ENCODE measurements at places on chromosomes 6 and 20. TPM values are rescaled to one million over a fixed set of nuclear protein-coding genes. Genes with fewer than 3 reads are reported as not detected.
A peak's percentile ranks its signal among the peaks of the same experiment; 100 is the strongest.

DNA sequence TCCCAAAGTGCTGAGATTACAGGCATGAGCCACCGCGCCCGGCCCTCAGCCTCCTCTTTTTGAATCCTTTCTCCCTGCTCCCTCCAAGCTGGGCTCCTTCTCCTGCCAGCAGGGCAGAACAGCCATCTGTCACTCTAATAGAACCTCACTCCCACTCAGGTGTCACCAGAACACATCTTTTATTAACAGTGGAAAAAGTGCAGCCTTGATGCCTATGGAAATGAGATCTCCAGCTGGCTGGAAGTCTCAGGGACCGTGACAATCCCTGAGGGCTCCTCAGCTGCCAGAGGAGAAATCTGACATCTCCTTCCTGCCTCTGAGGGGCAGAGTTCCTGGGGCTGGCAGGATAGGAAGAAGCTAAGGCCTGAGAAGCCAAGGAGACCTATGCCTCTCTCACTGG, 28.0 kb downstream of the TMC2 start:
- no peaks in the 10 kb centered on the region for H3K36me3 ChIP-seq
- H3K27ac ChIP-seq = no peak overlapping the region
- no peak overlapping the region for H3K4me3 ChIP-seq
- no peak for DNase-seq
- no peaks in the 10 kb centered on the region for H3K4me1 ChIP-seq

- no peaks in the 10 kb centered on the region for H3K27me3 ChIP-seq
- no peak overlapping the region for H3K27ac ChIP-seq
- DNase-seq = no peak
- no peak overlapping the region for H3K4me3 ChIP-seq
- H3K36me3 ChIP-seq = no peaks in the 10 kb centered on the region
Measured at GRCh38 chr6:98808541-98809210, 25.7 kb upstream of the POU3F2 start.

DNA sequence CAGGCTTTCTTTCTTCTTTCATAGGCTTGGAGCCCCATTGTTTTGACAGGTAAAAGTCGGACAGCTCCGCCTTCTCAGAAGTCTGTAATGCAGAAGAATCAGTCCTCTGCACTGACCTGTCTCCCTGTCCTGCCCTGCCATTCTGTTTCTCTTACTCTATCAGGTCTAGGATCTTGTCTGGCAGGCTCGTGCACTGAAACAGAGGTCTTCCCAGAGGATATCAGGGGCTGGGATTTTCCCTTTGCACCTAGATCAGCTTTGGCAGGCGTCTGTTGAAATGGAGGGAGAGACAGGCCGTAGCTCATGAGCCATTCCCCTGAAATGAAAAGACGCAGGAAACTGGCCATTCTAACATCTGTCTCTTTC, 25.0 kb downstream of the KIF3B start:
- no peaks in the 10 kb centered on the region for H3K27me3 ChIP-seq
- H3K4me1 ChIP-seq = peaks cover 50% of the 10 kb centered on the region
- H3K27ac ChIP-seq = no peak overlapping the region

SLC26A8 gene
- not detected for total RNA-seq

GRCh38 chr20:8293750-8294149, 161.7 kb downstream of the PLCB1 start:
- DNase-seq = no peak
- H3K4me1 ChIP-seq = peaks cover 10% of the 10 kb centered on the region

GRCh38 chr6:135465903-135466302, 31.6 kb downstream of the AHI1 start:
- no peak overlapping the region for H3K27ac ChIP-seq
- peaks cover 2% of the 10 kb centered on the region for H3K36me3 ChIP-seq
- H3K4me3 ChIP-seq = no peak overlapping the region
- no peak for DNase-seq

GRCh38 chr6:41732591-41733359, 2.6 kb downstream of the TFEB start:
- no peak overlapping the region for H3K4me3 ChIP-seq
- H3K27ac ChIP-seq = peak overlapping the region; percentile 93
- no peaks in the 10 kb centered on the region for H3K36me3 ChIP-seq
- no peaks in the 10 kb centered on the region for H3K27me3 ChIP-seq
- H3K4me1 ChIP-seq = peaks cover 25% of the 10 kb centered on the region
- no peak for DNase-seq

GRCh38 chr6:86355271-86355670, 582.1 kb upstream of the HTR1E start:
- no peaks in the 10 kb centered on the region for H3K27me3 ChIP-seq
- H3K27ac ChIP-seq = no peak overlapping the region
- no peaks in the 10 kb centered on the region for H3K4me1 ChIP-seq
- no peak for DNase-seq
- H3K36me3 ChIP-seq = no peaks in the 10 kb centered on the region

GRCh38 chr6:32868257-32868788, 14.3 kb downstream of the PSMB9 start:
- no peak overlapping the region for H3K4me3 ChIP-seq
- H3K36me3 ChIP-seq = no peaks in the 10 kb centered on the region

DNA sequence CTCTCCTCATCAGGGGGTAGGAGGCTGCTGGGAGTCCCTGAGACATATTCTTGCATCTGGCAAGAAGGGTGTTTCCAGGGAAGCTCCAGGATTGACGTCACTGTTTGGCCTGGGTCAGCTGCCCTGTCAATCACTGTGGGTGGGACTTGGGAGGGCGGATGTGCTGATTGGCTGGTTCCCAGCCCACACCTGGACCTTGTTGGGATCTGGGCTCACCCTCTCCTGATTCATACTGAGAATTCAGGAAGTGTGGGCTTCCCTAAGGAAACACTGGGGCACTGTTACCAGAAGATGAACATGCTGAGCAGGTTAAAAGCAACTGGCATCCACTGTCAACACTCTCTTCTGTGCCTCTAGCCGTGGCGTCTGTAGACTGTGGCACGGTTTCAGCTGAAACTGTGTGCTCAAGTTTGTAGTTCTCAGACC, 36.5 kb downstream of the CDH26 start:
- no peak overlapping the region for H3K4me3 ChIP-seq

- no peak for DNase-seq
- H3K27ac ChIP-seq = no peak overlapping the region
- H3K36me3 ChIP-seq = no peaks in the 10 kb centered on the region
- H3K4me3 ChIP-seq = no peak overlapping the region
Measured at GRCh38 chr20:48293671-48294070, 508.4 kb upstream of the SULF2 start.

DNA sequence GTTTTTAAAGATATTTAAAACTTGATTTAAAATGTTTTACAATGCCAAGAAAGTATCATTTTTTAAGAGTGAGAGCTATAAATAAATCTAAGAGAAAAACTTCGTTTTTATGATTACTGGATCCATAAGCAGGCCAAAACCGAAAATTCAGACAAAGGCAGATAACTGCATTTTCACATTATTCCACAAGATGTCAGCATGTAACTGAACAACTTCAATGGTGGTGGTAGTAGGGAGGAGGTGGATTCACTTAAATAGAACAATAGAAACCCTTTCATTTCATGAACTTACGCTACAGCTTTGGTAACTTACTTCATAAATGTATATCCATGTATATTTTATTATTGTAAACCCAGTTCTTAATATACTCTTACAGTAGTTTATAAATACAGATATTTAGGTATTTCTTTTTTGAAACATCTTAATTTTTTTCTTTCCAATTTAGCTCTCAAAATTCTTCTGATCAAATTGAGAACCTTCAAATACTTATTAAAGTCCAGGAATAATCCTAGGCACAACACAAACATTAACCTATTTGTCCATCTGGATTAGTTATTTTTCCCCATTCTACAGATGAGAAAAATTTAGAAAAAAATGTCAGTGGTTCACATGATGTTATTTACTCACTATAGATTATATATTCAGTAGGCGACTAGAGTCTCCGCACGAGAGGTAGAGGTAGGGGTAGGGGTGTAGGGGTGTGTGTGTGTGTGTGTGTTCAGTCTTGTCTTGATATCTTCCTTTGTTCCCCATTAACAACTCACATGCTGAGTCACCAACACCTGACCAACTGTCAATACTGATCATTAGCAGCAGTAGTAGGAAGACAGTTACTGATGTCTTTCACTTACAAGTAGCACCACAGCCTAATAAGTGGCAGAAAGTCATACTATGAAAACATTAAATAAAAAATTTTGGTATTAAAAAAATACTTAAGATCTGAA, 111.5 kb downstream of the ARHGAP18 start:
- H3K4me1 ChIP-seq = no peaks in the 10 kb centered on the region
- no peak overlapping the region for H3K4me3 ChIP-seq
- no peaks in the 10 kb centered on the region for H3K36me3 ChIP-seq
- no peaks in the 10 kb centered on the region for H3K27me3 ChIP-seq
- no peak for DNase-seq
